ENCODE measurements at places on chromosomes 5 and 9. TPM values are rescaled to one million over a fixed set of nuclear protein-coding genes. Genes with fewer than 3 reads are reported as not detected.
A peak's percentile ranks its signal among the peaks of the same experiment; 100 is the strongest.

- H3K27ac ChIP-seq, result no peak overlapping the region
- no peaks in the 10 kb centered on the region for H3K36me3 ChIP-seq
- H3K4me3 ChIP-seq, result no peak overlapping the region
Observed at GRCh38 chr5:135670588-135670987, 91.8 kb upstream of the CXCL14 start.

GRCh38 chr5:149442563-149443182, 63.6 kb upstream of the IL17B start:
- no peaks in the 10 kb centered on the region for H3K36me3 ChIP-seq
- DNase-seq, result peak; percentile 70
- H3K4me3 ChIP-seq, result no peak overlapping the region
- no peak overlapping the region for H3K27ac ChIP-seq
- H3K4me1 ChIP-seq, result peaks cover 17% of the 10 kb centered on the region

DNA sequence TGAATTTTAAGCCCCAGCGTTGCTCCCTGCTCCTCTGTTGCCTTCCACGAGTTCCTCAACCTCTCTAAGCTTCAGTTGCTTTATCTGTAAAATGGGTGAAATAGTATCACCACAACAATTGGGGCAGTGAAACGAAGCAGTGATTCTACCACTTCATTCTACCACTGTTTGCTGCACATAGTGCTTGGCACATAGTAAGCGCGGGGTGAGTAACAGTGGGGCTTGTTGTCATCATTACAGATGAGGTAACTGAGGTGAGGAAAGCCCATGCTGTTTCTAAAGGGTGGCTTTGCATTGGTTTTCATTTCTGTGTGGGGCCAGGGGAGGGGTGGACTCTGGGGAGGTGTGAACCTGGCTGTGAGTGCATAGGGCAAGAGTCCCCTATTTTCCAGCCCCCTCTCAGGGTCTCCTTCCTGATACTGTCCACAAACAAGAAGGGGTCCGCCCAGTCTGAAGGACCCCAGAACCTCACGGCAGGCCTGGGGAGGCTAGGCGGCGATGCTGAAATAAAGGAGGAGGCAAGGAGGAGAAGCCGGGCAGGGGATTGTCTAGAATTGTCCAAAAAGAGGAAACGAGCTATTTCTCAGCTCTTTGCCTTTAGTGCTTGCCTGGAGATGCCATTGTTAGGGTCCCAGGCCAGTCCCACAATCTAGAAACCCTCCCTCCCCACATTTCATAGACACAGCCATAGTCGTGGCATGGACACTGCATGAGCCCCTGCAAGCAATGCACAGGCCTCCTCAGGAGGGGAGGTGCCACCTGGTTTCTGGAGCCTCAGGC, 65.6 kb downstream of the IL6ST start:
- DNase-seq, result no peak
- no peaks in the 10 kb centered on the region for H3K4me1 ChIP-seq
- H3K27ac ChIP-seq, result no peak overlapping the region
- H3K4me3 ChIP-seq, result no peak overlapping the region

- H3K27me3 ChIP-seq, result no peaks in the 10 kb centered on the region
- no peak overlapping the region for H3K27ac ChIP-seq
- H3K4me3 ChIP-seq, result no peak overlapping the region
- H3K4me1 ChIP-seq, result no peaks in the 10 kb centered on the region
Observed at GRCh38 chr5:172133359-172134029, 54.5 kb downstream of the STK10 start.

GRCh38 chr5:104739905-104740304, 1177.3 kb upstream of the NUDT12 start:
- H3K27ac ChIP-seq, result no peak overlapping the region
- no peaks in the 10 kb centered on the region for H3K36me3 ChIP-seq
- no peaks in the 10 kb centered on the region for H3K4me1 ChIP-seq
- no peak for DNase-seq

DNA sequence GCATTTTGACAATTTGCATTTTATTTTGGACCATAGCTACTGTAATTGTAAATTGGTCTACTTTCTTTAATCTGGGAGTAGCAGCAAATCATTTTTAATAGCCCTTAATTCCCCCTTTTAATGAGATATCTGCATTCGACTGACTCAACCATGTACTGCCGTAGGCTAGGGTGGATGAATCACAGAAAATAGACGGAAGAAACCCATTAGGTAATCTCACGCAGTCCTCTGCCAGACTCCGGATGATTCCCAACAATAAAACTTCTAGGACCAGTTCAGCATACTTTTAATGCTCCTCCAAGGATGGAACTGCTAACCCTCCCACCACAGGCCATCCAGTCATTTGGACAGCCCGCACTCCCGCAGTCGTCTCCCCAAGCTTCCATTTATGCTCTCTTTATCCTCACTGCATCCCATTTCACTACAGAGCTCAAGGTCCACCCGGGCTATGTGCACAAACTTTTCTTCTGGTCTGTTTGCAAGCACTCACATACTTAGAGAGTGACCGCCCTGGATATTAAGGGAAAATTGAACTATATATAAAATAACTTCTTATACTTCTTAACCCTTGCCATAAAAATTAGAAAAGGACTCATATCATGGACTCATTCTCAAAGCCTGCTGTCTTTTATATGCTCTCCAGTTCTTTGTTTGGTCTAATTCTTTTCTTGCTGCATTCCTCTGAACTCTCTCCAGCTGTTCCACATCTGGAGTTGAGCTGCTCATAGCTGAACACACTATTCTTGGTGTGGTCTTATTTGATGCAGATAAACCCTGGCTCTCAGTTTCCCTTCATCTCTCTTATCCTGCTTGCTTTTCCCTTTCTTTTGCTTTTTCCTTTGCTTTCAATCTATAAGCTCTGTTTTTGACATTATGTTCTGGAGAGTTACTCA, 326.6 kb downstream of the ARL15 start:
- no peaks in the 10 kb centered on the region for H3K36me3 ChIP-seq
- H3K27ac ChIP-seq, result no peak overlapping the region
- H3K4me1 ChIP-seq, result peaks cover 20% of the 10 kb centered on the region

DNA sequence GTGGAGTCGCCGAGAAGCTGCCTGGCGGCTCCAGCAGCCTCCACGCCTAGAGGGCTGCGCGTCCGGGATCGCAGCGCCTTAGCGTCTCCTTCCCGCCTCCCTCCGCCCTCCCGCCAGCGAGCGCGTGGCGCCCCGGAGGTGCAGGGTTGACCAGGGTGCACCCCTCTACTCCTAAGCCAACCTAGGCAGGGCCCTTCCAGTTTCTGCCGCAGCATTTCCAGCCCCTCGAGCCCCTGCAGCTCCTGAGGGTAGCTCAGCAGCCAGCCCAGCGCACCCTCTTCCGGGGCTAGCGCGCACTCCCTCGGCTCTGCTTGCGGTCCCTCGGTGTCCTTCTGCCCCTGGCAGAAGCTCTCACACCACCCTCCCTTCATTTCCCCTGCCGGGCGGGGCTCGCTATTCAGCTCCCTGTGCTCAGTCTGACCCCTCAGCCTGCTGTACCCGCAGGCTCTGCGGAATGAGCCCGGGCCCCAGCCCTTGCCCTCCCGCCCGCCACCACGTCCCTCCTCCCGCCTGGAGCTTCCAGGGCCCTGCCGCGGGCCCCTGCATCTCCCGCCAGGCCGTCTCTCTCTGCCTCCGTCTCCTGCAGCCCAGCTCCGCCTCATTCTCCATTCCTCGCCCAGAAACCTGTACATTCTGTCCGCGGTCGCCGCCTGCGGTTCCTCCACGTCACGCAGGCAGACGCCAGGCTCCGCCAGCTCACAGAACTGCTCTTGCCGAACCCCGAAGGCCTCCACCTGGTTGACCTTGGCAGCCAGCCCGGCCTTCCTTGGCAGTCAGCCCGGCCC, 61.8 kb downstream of the SPATA31C2 start:
- H3K4me3 ChIP-seq, result peak overlapping the region; percentile 59
- H3K36me3 ChIP-seq, result no peaks in the 10 kb centered on the region
- H3K27me3 ChIP-seq, result peaks cover 44% of the 10 kb centered on the region
- H3K4me1 ChIP-seq, result peaks cover 5% of the 10 kb centered on the region
- no peak overlapping the region for H3K27ac ChIP-seq

Gene CCDC180
- 6.3 TPM for total RNA-seq

Gene AK6
- total RNA-seq, result 50.4 TPM

Gene MYO10
- 59.9 TPM for total RNA-seq

Gene PCDHB9
- total RNA-seq, result 3.1 TPM

Measured in neural progenitor cell (in vitro differentiated cells).